Ammon's horn (tissue), 1 donor: ENCODE measurements at places on chromosomes 1 and 21.
A peak's percentile ranks its signal among the peaks of the same experiment; 100 is the strongest.

- peak; percentile 51 for DNase-seq
Observed at GRCh38 chr1:9825093-9826074, 1.6 kb upstream of the CLSTN1 start.

GRCh38 chr1:83515578-83516154, 483.3 kb downstream of the TTLL7 start:
- DNase-seq, result no peak

DNA sequence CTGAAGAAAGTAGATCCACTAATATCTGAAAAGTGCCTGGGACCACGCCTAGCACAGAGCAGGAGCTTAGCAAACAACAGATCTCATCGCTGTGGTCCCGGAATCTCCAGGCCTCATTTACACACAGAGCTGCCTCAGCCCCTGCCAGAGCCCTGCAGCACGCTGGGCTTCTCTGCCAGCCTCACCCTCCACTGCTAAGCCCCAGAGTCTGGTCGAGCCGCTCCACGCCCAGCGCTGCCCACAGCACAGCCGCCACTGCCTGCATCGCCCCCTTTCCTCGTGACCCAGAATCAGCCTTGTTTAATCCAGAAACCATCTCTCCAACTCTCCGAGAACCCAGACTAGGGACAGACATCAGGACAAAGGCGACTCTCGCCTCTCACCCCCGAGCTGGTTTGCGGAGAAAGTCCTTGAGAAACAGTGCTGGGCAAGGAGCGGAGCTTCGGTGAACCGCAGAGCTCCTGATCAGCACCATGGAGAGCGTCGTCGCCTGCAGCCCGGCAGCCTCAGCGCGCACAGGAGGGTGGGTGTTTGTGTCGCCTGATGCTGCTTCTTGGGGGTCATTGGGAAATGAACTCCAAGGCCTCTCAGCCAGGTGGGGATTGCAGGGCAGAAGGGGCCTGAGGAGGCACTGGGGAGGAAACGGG, 145.1 kb downstream of the NPHP4 start:
- no peak for DNase-seq

GRCh38 chr1:53069663-53070327, 7.8 kb downstream of the PODN start:
- no peak for DNase-seq

DNA sequence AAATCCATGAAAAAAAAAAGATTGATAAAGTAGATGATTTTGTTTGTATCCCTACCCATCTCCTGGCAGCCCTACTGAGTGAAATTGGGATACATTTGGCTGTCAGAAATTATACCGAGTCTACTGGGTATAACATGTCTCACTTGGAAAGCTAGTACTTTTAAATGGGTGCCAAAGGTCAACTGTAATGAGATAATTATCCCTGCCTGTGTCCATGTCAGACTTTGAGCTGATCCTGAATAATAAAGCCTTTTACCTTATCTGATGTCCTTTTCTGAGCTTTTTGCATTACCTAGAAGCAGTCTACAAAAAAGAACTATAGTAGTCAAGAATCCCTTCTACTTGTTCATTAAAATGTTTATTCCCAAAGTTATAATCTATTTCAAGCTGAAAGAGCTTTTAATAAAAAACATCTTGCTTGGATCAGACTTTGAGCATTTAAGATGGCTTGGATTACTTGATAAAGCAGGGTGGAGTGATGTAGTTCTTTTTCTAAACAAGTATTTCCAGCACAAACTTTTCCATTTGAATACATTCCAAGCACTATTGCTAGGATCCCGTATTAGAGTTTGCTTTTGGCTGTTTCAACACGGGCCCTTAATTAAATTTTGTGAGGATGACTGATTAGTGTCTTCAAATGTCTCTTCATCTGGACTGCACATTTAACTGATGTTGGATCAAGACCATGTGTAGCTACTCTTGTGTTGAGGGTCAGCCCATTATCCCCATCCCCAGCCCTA, 69.2 kb downstream of the DTL start:
- DNase-seq, result no peak

GRCh38 chr21:24514081-24514733, 1093.1 kb downstream of the MRPL39 start:
- peak; percentile 14 for DNase-seq

DNA sequence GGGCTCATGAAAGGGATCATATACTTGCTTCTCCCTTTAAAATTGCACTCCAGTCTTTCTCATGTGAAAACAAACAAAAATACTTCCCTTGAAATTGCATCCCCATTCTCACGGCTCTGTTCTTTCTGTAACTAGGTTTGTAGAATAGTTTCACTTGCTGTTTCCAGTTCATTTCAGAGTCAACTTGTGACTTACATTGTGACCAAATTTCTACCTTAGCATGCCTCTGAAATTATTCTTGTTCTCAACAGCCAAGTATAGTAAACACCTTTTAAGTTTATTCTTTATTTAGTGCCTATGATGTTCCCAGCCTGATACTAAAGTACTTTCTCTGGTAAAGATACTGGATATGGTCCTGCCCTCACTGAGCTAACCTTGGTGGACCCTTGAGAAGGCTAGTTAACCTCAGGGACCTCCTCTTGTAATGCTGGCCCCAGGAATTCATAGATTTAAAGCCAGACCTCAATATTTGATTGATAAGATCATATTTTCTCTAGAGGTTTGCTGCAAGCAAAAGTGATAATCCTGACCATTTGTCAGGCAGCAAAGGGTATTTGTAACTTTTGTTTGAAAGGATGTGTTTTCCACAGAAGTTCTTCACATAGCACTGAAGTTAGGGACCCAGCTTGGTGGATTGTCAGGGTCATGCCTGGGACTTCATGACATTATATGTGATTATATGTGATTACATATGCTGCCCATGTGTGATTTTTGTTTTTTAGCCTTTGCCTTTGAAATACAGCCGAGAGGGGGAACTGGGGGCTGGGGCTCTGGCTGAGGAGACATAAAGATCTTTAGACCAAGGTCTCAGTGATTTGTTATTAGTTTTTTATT, 29.6 kb downstream of the VANGL2 start:
- no peak for DNase-seq

- DNase-seq, result no peak
Observed at GRCh38 chr1:212442408-212442807, 9.7 kb downstream of the NENF start.

DNA sequence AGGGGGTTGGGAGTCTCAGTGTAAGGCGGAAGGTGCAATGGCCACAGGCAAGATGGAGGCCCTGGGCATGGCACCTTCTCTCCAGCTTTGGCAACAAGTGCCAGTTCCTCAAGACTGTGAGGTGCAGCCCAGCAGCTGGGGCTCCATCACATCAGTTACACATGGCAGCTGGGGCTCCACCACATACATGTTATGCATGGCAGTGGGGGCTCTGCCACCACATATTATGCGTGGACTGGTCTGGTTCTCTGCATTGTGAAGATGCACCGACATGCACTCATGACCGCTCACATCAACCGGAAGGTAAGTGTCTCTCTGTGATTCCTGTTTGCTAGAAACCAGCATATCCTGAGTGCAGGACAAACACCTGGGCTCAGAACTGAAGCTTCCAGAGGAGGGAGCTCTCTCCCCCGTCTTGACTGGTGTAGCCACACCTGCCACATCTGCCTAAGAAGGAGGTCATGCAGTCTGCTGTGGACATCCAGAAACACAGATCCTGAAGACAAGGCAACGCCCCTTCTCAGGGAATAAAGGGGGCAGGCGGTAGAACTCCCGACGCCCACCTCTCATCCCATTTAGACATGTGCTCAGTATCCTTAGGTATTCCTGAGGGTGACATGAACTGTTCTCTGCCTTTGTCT, 104.1 kb upstream of the TMPRSS2 start:
- DNase-seq, result no peak

GRCh38 chr21:42806509-42807140, 72.7 kb downstream of the WDR4 start:
- DNase-seq, result no peak

GRCh38 chr1:36207339-36207738, 16.9 kb upstream of the THRAP3 start:
- DNase-seq, result peak; percentile 65

- DNase-seq, result no peak
Observed at GRCh38 chr1:1926346-1926811, 7.3 kb upstream of the TMEM52 start.

- DNase-seq, result no peak
Observed at GRCh38 chr1:57116871-57117270, 151.1 kb upstream of the C8B start.

GRCh38 chr1:30317921-30318320, 405.5 kb downstream of the MATN1 start:
- DNase-seq, result no peak

- DNase-seq, result no peak
Observed at GRCh38 chr1:183885142-183885735, 80.3 kb downstream of the RGL1 start.

DNA sequence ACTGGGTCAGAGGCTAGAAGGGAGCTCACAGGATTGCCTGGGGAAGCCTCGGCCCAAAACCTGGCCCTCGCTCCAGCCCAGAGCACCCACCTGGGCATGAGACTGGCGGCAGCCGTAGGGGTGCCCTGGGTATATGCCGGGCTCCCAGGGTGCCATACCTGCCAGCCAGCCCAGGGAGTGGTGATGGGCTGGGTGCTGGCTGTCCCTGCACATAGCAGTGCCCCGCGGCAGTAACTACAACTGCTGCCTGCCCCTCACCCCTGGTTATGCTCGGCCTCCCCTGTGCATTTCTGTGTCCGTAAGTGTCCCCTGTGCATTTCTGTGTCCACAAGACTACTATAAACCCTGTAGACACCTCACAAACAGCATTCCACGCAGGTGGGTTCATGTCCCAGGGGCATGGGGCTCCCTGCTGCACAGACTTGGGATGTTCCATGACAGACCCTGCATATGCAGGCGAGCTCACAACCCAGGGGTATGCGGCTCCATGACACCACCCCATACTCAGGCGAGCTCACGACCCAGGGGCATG, 5.8 kb upstream of the SPATC1L start:
- DNase-seq, result no peak

DNA sequence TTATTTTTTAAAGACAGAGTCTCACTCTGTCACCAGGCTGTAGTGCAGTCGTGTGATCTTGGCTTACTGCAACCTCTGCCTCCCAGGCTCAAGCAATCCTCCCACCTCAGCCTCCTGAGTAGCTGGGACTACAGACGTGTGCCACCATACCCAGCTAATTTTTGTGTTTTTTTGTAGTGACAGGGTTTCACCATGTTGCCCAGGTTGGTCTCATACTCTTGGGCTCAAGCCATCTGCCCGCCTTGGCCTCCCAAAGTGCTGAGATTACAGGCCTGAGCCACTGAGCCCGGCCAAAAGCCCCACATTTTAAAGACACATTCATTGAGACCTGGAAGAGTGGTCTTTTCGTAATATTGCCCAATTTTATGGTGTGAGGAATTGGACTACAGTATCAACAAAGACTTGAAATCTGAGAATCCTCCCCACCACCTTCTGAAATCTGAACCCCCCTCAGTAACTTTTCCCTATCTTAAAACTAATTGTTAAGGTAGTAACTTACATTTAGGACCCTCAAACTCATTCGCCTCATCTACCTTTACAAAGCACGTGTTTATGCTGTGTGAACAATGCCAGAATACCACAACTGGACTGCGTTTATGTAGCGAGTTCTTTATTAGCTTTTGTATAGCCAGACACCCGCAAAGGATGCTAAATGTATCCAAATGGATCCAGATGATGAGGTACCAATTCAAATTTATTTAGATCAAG, 2.7 kb downstream of the ERRFI1 start:
- no peak for DNase-seq

GRCh38 chr1:205091043-205091740, 6.9 kb upstream of the TMEM81 start:
- no peak for DNase-seq

GRCh38 chr1:113519556-113519955, 129.2 kb downstream of the MAGI3 start:
- no peak for DNase-seq

GRCh38 chr1:225772323-225772768, 5.3 kb upstream of the SRP9 start:
- DNase-seq, result peak; percentile 94

DNA sequence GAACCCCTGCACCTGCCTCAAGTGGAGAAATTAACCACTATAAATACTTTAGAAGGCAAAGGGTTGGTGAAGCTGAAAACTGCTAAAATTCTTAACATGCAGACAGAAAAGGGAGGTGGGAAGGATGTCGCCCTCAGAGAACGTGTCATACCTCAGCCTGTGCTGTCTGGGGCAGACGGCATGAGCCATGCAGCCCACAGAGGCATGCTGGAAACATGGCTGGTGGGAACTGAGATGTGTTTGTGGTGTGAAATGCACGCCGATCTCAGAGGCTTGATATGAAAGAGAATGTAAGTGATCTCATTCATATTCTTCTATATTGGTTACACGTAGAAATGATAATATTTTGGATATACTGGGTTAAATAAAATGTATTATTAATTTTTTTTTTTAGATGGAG, 16.3 kb downstream of the AGPAT3 start:
- DNase-seq, result no peak

GRCh38 chr1:205472737-205473441, 17.0 kb upstream of the BLACAT1 start:
- DNase-seq, result no peak

DNA sequence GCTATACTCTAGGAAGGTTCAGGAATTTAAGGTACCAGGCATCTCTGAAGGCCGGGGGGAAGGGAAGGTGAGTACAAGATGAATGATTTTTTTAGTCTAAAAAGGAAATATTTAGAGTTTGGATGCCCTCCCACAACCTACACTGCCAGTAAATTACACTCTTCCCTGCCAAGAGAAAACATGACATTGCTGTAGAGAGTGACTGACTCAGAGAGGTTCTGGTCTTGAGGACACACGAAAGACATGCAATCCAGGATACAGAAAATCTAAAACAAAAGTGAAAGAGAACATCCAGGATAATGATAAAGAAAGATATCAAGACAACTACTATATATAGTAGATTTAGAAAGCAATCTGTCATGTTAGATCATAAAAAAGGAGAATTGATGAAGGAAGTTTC, 200.5 kb downstream of the TYW3 start:
- DNase-seq, result no peak

GRCh38 chr1:62941780-62942179, 157.8 kb downstream of the ATG4C start:
- no peak for DNase-seq

GRCh38 chr1:101706366-101706765, 290.4 kb downstream of the OLFM3 start:
- DNase-seq, result no peak

DNA sequence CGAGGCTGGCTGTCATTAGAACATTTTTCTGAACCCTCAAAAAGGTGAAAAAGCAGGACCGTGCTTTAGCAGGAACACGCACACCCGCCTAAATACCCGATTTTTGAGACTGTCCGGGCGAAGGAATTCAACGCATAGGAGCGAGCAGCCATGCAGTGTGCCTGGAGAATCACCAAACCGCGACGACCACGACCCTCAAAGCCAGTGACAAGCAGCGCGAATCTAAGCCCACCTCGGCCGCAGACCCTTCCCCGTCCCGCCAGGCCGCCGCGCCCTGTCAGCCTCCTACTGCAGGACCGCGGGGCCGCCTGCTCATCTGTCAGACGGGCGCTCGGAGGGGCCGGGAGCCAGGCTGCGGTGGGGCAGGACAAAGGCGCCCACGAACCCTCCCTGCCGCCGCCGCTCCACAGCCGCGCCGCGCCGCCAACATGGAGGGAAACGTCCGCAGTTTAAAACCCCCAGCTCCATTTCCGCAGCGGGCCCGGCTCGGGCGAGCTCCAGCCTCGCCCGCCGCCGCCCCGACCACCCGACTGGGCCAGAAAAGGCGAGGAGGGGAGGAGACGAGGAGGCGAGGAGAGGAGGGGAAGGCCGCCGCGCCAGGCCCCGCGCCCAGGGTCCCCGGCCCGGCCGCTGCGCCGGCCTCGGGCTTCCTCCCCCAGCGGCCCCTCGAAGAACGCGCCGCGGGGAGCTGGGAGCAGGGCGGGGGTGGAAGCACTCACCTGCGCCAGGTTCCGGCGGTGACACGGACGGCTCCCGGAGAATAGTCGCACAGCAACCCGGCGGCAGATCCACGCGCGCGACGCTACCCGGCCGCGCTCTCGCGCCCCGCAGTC, at the start of gene LBR:
Gene LBR, minus strand, starts transcription at position 804 of the 833 bp plus-strand sequence. CDS start 3,963 bp downstream, outside the sequence.
- peak; percentile 38 for DNase-seq
